ENCODE measurements at places on chromosomes 11 and 22. TPM values are rescaled to one million over a fixed set of nuclear protein-coding genes. Genes with fewer than 3 reads are reported as not detected.

The FAM181B gene
- total RNA-seq = not detected

The AGBL2 gene
- 7.0 TPM for total RNA-seq

The NPTXR gene
- 0.13 TPM for total RNA-seq

The MS4A6E gene
- not detected for total RNA-seq

The GRM5 gene
- not detected for total RNA-seq

DNA sequence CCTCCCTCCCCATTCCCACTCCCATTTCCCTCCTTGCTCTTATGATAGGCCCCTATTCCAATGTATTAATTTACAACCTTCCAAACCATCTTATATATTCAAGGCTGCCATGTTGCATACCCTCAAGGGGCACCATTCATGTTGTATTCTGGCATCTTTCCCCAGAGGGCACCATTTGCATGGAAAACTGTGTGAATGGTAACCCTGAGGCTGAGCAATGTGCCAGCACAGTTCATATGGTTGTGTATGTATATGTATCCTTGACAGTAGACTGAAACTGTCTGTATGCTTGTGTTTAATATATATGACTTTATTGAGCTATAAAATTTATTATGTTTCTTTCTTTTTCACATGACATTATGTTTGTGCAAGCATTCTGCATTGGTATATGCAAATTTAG, 7.3 kb downstream of the RASSF10 start:
- no peak for DNase-seq

DNA sequence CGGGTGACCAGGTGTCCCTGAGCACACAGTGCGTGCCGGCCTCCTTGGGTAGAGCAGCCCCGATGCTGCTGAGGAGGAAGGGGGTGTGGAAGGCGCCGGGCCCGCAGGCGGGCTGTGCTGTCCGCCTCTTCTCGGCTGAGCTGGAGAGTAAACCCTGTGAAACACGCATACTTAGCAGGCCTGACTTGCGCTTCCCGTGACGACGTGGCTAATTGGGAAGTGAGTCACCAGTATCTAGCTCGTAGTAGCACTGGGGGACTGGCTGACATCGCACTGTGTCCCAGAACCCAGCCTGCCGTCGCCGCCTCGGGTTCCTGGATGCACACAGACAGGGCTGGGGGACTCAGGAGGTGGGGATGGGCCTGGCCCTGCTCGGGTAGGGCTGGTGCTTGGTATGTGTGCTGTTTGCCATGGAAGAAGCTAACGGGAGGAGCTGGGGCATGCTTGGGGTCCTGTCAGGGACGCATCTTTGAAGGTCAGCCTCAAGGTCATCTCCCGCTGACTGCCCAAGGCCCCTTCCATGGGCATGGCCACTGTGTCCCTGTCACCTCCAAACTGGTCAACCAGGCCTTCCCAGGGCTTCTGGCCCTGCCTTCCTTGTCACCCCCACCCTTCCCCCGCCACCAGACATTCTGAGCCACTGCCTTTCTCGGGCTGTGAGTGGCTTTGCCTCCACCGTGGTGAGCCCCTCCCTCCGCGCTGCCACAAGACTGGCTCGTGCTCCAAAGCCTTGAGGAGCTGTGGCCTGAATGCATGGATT, 1327.0 kb downstream of the BRD1 start:
- DNase-seq = no peak

- DNase-seq = no peak
Observed at GRCh38 chr11:9739123-9739900, 75.4 kb downstream of the SWAP70 start.

GRCh38 chr22:45481661-45482060, 21.0 kb upstream of the FBLN1 start:
- no peak for DNase-seq

DNA sequence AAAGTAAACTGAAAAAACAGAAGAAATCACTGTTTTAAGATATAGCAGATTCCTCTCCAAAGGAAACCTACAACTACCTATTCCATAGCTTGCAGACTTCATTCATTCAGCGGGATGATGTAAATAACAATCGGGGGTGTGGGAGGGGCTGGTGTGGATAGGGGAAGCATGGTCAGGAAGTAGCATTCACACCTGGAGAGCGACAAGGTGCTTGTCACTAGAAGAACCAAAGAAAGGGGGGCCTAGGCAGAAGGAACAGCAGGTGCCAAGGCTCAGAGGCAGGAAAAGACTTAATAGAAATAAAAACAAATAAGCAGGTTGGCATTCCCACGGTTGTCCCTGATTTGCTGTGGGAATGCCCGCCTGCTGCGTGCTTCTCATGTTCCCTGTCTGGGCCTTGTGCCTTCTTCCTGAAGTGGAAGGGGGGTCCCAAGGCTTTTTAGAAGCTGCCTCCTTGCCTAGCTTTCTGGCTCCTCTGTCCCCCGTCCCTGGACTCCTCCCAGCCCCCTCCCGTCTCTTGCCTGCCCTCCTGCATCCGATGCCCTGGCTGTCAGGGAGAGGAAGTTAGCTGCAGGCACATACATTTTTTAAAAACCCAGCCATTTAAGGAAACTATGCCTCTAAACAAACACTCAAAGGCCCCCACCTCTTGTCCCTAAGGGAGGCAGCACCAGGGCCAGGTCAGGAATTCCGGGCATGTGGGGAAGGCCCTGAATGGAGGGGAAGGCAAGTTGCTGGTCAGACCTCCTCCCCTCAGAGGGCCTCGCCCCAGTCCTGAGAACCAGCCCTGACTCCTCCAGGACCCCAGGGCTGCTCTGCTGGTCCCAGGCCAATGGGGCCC, 54.7 kb upstream of the PRDM11 start:
- no peak for DNase-seq

DNA sequence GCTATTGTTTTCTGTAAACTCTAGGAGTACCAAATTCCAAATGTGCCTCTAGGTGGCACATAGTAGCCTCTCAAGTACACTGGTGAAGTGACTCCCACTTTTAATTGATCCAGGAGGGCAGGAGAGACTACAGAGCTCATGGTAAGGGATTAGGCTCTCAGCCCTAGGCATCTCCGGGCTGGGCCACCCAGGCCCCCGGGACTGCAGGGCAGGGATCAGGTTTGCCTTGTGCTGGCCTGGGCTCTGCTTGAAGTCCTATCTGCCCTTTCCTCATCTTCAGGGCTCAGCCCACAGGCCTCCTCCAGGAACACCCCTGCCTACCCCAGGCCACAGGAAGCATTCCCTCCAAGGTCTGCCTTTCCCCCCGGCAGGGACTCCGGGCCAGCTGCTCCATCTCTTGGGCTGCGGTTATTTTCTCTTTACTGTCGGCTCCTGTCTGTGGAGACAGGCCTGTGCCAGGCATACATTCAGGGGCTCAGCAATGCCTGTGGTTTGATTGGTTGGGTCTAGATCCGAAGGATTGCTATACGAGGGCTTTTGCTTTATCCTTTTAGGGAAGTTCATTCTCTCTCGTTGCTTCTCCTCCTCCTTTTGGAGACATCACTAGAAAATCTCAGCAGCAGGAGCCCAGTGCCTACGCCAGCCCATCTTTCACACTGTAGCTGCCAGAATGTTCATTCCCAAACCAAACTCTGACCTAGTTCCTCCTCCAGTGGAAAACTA, 32.8 kb downstream of the PARVA start:
- no peak for DNase-seq

DNA sequence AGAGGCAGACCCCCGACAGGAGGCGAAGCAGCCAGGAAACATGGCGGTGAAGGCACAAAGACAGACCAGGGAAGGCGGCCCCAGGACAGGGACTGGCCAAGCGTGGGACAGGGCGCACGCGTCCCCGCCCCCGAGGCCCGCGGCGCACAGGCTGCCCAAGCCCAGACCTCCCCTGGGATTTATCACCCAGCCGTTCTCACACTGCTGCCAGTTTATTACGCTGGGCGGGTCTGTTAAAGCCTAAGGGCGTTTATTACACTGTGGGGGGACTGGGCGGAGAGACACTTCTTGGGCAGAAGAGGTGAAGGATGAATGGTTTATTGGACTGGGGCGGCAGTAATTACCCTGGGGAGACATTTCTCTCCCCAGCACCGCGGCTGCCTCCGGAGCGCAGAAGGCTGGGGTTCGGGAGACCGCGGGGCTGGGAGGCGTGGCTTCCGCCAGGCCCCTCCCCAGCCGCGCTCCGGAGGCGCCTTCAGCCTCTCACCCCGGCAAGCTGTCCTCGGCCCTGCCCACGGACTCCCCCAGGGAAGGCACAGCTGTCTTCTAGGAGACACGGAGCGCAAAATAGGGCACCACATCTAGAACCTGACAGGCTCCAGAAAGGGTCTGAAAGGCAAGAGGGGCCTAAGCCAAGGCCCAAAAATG, 47.1 kb downstream of the SLC22A12 start:
- DNase-seq = no peak

- no peak for DNase-seq
Observed at GRCh38 chr11:75561426-75562047, 516 bp upstream of the SERPINH1 start.

GRCh38 chr11:66327171-66328030, 8.8 kb downstream of the RIN1 start:
- DNase-seq = no peak
